ENCODE measurements at places on chromosomes 13 and 19. TPM values are rescaled to one million over a fixed set of nuclear protein-coding genes. Genes with fewer than 3 reads are reported as not detected.

Gene FXYD7
- 0.69 TPM for total RNA-seq

Gene MZT1
- 6.4 TPM for total RNA-seq

- no peak overlapping the region for H3K4me3 ChIP-seq
- H3K36me3 ChIP-seq, result no peaks in the 10 kb centered on the region
- H3K4me1 ChIP-seq, result no peaks in the 10 kb centered on the region
Measured at GRCh38 chr13:89784161-89784809, 1563.2 kb upstream of the MIR17HG start.

Gene ADAMTSL5
- total RNA-seq, result 4.6 TPM

DNA sequence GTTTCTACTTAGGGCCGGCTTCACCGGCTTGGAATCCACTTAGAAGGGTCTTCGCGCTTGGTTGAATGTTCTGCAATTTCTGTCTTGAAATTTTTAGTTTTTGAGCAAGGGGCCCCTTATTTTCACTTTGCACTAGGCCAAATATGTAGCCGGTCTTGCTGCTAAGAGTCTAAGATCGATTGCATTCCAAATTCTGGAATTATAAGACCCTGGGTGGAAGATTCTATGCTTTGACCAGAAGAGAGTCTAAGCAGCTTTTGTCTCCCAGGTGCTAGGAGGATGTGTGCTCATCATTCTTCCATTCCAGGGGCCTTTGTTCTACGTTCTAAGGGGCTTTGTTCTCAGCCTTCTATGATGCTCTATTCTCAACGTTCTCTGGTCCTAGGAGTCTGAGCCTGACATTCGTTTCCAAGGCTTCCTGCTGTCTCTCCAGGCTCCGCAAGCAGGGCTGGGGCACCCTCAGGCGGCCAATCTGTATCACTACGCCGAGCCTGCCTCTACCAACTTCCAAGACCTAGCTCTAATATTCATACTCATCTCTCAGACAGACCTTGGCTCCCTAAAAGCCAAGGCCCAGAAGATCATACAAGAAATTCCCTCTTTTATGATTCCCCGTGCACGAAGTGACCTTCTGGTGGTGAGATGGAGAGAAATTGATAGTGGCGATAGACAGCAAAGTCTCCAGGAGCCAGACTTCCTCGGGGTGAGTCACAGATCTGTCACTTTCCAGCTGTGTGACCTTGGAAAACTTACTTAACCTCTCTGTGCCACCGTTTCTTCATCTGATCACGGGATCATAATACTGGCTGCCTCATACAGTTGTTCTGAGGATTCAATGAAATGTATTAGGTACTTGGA, 982 bp upstream of the DACT3 start:
- peaks cover 18% of the 10 kb centered on the region for H3K4me1 ChIP-seq
- peak overlapping the region; percentile 81 for H3K4me3 ChIP-seq
- peaks cover 2% of the 10 kb centered on the region for H3K27me3 ChIP-seq
- H3K36me3 ChIP-seq, result no peaks in the 10 kb centered on the region

DNA sequence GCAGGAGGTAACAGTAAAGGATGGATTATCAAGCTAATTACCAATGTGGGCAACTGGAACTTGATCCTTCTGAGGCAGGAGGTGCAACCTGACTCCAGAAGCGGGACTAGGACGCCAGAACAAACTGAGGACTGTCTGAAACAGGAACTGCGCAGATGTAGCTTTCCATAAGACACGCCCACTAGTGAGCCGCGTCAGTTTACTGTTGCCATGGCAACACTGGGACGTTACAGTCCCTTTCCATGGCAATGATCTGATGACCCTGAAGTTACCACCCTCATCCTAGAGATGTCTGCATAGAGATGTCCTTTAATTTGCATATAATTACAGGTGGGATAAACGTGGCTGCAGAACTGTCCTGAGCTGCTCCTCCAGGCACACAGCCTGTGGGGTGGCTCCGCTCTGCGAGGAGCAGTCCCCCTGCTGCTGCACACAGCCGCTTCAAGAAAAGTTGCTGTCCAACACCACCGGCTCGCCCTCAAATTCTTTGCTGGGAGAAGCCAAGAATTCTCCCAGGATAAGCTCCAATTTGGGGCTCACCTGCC, 816.6 kb downstream of the UQCRFS1 start:
- no peak overlapping the region for H3K27ac ChIP-seq
- H3K4me1 ChIP-seq, result no peaks in the 10 kb centered on the region
- no peak for DNase-seq
- H3K4me3 ChIP-seq, result no peak overlapping the region
- H3K27me3 ChIP-seq, result peaks cover 19% of the 10 kb centered on the region
- no peaks in the 10 kb centered on the region for H3K36me3 ChIP-seq

Gene C2CD4C
- 7.8 TPM for total RNA-seq

DNA sequence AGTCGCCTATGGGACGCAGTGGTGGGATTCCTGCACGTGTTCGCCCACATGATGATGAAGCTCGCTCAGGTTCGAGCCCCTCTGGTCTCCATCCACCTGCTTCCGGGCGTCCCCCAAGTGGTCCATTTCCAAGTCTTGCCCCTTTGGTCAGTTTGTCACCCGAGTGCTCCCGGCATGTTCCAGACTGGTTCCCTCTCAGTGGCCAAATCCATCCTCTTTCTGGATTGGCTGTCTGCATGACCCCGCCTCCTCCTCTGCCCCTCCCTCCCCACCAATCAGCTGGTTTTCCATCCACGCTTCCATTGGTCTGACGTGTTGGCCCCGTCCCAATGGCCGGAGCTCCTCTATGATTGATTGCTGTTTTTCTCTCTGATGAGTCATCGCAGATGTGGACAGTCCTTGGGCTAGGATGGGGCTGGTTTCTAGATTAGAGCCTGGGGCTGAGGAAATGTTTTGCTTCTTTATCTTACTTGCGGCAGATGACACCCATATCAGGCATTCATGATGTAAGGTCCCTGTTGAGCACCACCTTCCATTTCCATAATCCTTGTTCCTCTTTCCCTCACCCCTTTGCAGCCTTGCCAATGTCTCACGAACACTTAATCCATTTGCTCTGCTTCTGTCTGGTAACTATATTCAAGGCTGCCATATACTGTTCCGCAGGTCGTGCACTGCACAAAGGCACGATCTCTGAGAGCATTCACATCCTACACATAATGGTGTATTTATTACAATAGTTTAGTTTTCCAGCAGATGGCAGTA, 73.8 kb downstream of the MAP4K1 start:
- no peak for DNase-seq
- H3K27ac ChIP-seq, result no peak overlapping the region
- H3K4me3 ChIP-seq, result no peak overlapping the region
- H3K4me1 ChIP-seq, result peaks cover 10% of the 10 kb centered on the region
- H3K27me3 ChIP-seq, result no peaks in the 10 kb centered on the region

Gene IL17D
- total RNA-seq, result 6.2 TPM

Gene FAM216B
- total RNA-seq, result not detected

GRCh38 chr13:46801858-46802257, 4.9 kb upstream of the ESD start:
- no peak overlapping the region for H3K4me3 ChIP-seq
- no peak for DNase-seq
- no peak overlapping the region for H3K27ac ChIP-seq
- H3K27me3 ChIP-seq, result no peaks in the 10 kb centered on the region
- no peaks in the 10 kb centered on the region for H3K36me3 ChIP-seq

Gene FUT6
- total RNA-seq, result 0.32 TPM

DNA sequence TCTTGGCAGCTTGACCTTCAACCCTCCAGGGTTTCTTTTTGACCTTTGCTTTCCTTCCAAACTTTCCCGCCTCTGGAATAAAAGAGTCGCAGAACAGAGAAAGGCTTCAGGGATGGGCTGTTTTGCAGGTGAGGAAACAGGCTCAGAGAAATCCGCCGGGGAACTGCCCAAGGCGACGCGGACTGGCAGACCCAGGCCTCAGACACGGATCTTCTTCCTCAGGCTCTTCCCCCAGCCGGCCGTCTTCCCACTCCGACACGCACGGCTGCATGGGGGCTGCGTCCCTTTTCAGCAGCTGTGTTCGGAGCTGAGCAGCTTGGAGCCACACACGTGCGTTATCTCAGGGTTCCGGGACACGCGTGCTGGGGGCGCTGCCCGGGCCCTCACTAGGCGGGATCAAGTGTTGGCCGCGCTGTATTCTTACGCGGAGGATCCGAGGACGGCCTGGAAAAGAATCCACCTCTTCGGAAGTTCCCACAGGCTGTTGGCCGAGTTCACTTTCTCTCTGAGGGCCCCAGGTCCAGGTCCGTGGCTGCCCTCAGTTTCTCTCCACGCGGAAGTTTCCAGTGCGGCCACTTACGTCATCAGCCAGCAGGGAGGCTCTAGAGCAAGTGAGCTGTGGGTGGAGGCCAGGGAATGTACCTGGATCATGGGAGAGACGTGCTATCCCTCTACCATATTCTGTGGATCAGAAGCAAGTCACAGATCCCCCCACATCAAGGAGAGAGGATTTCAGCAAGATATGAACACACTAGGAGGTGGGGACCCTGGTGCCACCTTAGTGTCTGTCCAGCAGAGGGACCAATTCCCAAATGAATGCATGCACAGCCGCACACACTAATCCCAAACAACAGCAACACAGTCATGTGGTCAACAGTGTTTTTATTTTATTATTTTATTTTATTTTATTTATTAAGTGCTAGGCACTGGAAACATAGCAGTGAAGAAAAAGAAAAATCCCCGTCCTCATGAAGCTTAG, 100.4 kb downstream of the ING1 start:
- peaks cover 9% of the 10 kb centered on the region for H3K27me3 ChIP-seq
- no peak overlapping the region for H3K27ac ChIP-seq
- H3K4me3 ChIP-seq, result no peak overlapping the region
- H3K36me3 ChIP-seq, result no peaks in the 10 kb centered on the region
- H3K4me1 ChIP-seq, result peaks cover 5% of the 10 kb centered on the region

DNA sequence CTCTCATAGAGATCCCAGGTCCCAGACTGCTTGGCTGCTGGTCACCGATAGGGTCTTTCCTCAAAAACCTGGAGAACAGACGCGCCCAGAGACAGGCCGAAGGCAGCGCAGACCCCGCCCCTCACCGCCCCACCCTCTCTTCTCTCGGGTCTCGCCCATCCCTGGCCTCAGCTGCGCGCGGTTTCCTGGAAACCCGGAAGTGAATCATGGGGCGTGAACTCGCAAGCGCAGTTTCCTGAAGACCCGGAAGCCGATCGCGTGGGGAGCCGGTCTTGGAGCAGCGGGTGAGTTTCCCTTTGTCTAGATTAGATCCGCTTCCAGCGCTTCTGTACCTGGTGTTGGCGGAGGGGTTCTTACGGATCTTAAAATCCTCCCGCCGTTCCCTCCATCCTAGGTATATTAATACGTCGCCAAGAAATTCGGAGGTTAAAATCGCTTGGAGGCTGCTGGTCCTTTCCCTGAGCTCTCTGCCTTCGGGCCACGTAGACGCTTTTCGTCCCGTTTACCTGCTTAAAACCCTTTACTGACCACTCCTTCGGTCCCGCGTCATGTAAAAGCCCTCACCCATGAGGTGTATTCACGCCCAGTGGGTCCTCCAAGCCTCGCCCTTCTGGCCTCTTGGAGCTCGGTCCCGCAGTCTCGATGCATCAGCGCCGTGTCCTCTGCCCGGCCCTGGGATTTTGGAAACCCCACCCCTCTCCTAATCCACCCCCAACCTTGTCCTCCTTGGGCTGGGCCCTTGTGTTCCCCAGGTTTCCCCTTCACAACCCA, at the start of gene ZNF578:
Gene ZNF578 (plus strand): TSS at position 230 of the 771 bp plus-strand sequence. CDS start 48,293 bp downstream, outside the sequence.
- no peak within 1 kb of the TSS for H3K27ac ChIP-seq
- no peaks in the 10 kb centered on the region for H3K27me3 ChIP-seq
- H3K4me3 ChIP-seq, result no peak within 1 kb of the TSS
- no peak for DNase-seq
- no peaks in the 10 kb centered on the region for H3K4me1 ChIP-seq

DNA sequence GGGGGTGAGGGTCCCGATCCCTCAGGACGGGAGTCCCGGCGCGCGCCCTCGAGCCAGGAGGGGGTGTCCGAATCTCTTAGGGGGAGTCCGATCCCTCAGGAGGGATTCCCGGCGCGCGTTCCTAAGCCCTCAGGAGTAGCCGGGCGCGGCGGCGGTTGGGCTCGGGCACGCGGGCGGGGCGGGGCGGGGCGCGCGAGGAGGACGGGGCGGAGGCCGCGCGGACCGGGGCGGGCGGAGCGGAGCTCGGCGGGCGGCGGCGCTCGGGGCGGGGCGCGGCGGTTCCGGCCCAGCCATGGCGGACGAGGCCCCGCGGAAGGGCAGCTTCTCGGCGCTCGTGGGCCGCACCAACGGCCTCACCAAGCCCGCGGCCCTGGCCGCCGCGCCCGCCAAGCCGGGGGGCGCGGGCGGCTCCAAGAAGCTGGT, at the start of gene CUL4A:
Gene CUL4A (plus strand): TSS at position 278 of the 423 bp plus-strand sequence. CDS start 15 bp downstream, at position 293.
- peaks cover 9% of the 10 kb centered on the region for H3K36me3 ChIP-seq
- H3K27me3 ChIP-seq, result no peaks in the 10 kb centered on the region
- peak; percentile 75 for DNase-seq
- H3K27ac ChIP-seq, result peak within 1 kb of the TSS; percentile 87
- H3K4me1 ChIP-seq, result peaks cover 40% of the 10 kb centered on the region

Gene PSG1
- not detected for total RNA-seq

DNA sequence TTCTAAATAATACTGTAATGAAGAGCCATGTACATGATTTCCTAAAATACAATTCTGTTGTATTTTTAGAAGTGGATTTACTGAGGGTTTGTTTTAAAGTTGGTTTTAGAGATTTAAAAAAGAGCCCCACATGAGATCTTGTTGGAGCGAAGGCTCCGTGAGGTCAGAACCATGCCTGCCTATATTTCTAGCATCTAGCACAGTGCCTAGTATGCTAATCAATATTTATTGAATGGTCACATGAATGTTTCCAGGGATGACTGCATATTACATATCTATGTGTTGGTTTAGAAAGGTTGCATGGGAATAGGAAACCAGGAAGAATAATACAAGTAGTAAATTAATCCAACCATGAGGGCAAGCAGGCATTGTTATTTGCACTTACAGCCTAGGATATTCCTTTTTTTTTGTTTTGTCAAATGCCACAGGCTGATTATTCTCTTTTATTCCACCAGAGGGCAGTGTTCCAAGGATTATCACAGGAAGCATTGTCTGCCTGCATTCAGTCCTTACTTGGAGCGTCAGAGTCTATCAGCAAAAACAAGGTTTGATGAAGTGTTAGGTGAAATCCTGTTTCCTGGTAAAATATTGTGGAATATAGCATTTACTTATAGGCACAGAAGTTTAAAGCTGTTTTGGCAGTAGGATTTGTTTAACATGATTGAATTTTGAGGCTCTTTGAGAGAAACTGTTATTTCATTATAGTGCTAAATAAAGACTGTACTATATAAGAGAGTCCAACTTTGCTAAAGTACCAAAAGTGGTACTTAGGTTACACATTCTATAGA, 46.8 kb downstream of the COG3 start:
- no peak overlapping the region for H3K27ac ChIP-seq
- H3K27me3 ChIP-seq, result no peaks in the 10 kb centered on the region
- no peak for DNase-seq
- H3K36me3 ChIP-seq, result peaks cover 21% of the 10 kb centered on the region
- H3K4me3 ChIP-seq, result no peak overlapping the region

GRCh38 chr13:82036602-82037001, 1695.7 kb upstream of the SPRY2 start:
- no peak overlapping the region for H3K4me3 ChIP-seq
- no peak for DNase-seq
- H3K27me3 ChIP-seq, result no peaks in the 10 kb centered on the region
- H3K27ac ChIP-seq, result no peak overlapping the region

GRCh38 chr13:89468081-89468480, 1796.9 kb downstream of the SLITRK5 start:
- H3K4me1 ChIP-seq, result no peaks in the 10 kb centered on the region
- H3K4me3 ChIP-seq, result no peak overlapping the region
- H3K27ac ChIP-seq, result no peak overlapping the region

GRCh38 chr13:26756961-26757360, 3.6 kb downstream of the GPR12 start:
- H3K27me3 ChIP-seq, result peaks cover 82% of the 10 kb centered on the region
- H3K4me1 ChIP-seq, result peaks cover 10% of the 10 kb centered on the region
- H3K27ac ChIP-seq, result no peak overlapping the region
- no peaks in the 10 kb centered on the region for H3K36me3 ChIP-seq

Gene PRR20A
- not detected for total RNA-seq

- no peak overlapping the region for H3K27ac ChIP-seq
- H3K4me1 ChIP-seq, result no peaks in the 10 kb centered on the region
- H3K36me3 ChIP-seq, result no peaks in the 10 kb centered on the region
- H3K4me3 ChIP-seq, result no peak overlapping the region
Measured at GRCh38 chr13:82800391-82800790, 1081.9 kb downstream of the SLITRK1 start.

Gene SMIM7
- 74.8 TPM for total RNA-seq
